ENCODE measurements at places on chromosomes 2 and 18. TPM values are rescaled to one million over a fixed set of nuclear protein-coding genes. Genes with fewer than 3 reads are reported as not detected.

Gene CFC1
- total RNA-seq, result not detected

Gene SAG
- not detected for total RNA-seq

Gene CRYGD
- not detected for total RNA-seq

- no peaks in the 10 kb centered on the region for H3K36me3 ChIP-seq
- peaks cover 50% of the 10 kb centered on the region for H3K4me1 ChIP-seq
- no peak for DNase-seq
- H3K27ac ChIP-seq, result peak overlapping the region; percentile 55
Observed at GRCh38 chr2:39511219-39511604, 74.1 kb upstream of the MAP4K3 start.

Gene TLX2
- not detected for total RNA-seq

Gene EVX2
- not detected for total RNA-seq

GRCh38 chr18:75238100-75238499 lies 27.5 kb downstream of the TSHZ1 start:
- no peak overlapping the region for H3K27ac ChIP-seq
- H3K27me3 ChIP-seq, result no peaks in the 10 kb centered on the region
- DNase-seq, result no peak
- H3K4me3 ChIP-seq, result no peak overlapping the region

DNA sequence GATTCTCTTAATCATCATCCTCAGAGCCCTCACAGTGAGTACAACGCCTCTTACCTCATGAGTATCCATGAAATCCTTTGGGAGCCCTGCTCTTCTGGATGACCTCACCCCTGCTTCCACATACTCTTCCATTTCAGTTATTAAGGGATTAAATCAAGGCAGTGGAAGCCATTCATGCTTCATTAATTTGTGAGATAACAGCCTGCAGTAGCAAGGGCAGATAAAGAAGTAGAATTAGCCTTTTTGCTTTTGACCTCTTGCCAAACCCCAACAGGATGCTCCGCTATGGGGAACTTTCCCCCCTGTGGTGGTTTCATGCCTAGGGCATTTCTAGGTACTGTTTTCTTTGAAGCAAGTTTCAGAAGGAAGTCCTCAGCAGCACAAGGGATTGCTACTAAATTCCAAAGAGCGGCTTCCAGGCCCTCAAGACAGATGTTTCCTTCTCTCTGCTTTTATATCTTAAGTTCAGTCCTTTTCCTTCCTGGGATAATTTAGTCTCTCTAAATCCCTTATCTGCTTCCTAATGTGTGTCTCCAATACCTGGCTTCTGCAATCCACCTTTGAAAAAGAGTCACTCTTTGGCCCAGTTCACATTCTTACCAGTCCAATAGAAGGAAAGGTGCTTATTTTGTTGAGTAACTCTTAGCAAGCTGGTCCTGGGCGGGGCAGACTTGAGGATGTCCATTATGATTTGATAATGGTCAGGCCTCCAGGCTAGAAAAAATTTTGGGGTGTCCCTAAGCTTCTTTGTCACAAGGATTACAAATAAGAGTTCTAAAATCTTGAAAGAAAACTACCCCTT lies 76.9 kb downstream of the MYO1B start:
- no peak overlapping the region for H3K27ac ChIP-seq
- DNase-seq, result no peak
- peaks cover 43% of the 10 kb centered on the region for H3K4me1 ChIP-seq
- H3K36me3 ChIP-seq, result no peaks in the 10 kb centered on the region

- peaks cover 59% of the 10 kb centered on the region for H3K4me1 ChIP-seq
- no peaks in the 10 kb centered on the region for H3K36me3 ChIP-seq
- no peak overlapping the region for H3K4me3 ChIP-seq
- no peaks in the 10 kb centered on the region for H3K27me3 ChIP-seq
- DNase-seq, result no peak
Observed at GRCh38 chr2:98502556-98503335, 58.1 kb downstream of the INPP4A start.

- no peak overlapping the region for H3K4me3 ChIP-seq
- no peak overlapping the region for H3K27ac ChIP-seq
Observed at GRCh38 chr2:242075168-242075567, 205.6 kb downstream of the RTP5 start.

DNA sequence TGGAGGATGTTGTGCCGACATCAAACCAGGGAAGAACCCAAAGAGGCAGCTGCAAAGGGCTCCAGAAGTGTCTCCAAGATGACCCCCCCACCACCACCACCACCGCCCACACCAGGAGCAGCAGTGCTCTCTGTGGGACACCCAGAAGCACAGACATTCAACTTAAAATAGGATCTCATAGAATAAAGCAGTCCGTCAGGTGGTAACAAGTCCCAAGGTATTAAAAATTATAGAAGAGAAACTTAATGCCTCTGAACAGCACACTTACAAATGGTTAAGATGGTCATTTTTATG lies 155.5 kb upstream of the ID2 start:
- no peaks in the 10 kb centered on the region for H3K36me3 ChIP-seq
- H3K4me3 ChIP-seq, result no peak overlapping the region
- no peaks in the 10 kb centered on the region for H3K27me3 ChIP-seq

DNA sequence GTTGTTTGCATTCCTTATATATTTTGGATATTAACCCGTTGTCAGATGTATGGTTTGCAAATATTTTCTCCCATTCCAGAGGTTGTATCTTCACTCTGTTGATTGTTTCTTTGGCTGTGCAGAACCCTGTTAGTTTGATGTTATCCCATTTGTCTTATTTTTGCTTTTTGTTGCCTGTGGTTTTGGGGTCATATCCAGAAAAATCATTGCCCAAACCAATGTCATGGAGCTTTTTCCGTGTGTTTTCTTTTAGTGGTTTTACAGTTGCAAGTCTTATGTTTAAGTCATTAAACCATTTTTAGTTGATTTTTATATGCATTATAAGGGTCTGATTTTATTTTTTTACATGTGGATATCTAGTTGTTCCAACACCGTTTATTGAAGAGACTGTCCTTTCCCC lies 35.8 kb downstream of the PPIG start:
- no peaks in the 10 kb centered on the region for H3K4me1 ChIP-seq
- no peak overlapping the region for H3K4me3 ChIP-seq
- peaks cover 72% of the 10 kb centered on the region for H3K36me3 ChIP-seq
- no peaks in the 10 kb centered on the region for H3K27me3 ChIP-seq
- DNase-seq, result no peak
- H3K27ac ChIP-seq, result no peak overlapping the region

- no peak overlapping the region for H3K27ac ChIP-seq
- H3K36me3 ChIP-seq, result no peaks in the 10 kb centered on the region
- no peaks in the 10 kb centered on the region for H3K27me3 ChIP-seq
- DNase-seq, result no peak
- H3K4me3 ChIP-seq, result no peak overlapping the region
Observed at GRCh38 chr18:13416208-13416607, 197.6 kb downstream of the LDLRAD4 start.

Gene LRRTM1
- not detected for total RNA-seq

DNA sequence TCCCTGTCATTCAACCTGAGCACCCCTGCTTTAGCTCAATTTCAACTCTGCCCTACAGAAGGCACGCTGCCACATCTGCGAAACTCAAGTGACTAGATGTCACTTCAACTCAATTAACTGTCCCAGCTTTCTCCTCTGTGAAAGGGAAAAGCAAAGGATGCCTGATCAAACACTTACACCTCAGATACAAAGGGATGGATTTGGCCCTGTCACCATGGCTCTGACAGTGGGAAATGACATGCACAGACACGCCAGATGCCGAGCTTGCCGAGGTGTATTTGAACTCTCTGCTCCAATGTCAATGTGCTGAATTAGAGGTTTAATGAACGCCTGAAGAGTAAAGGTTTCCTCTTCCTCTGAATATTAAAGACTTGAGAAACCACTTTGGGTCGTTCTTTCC lies 481.1 kb downstream of the CBLN2 start:
- DNase-seq, result no peak
- H3K4me1 ChIP-seq, result no peaks in the 10 kb centered on the region
- no peak overlapping the region for H3K27ac ChIP-seq
- H3K36me3 ChIP-seq, result no peaks in the 10 kb centered on the region
- no peak overlapping the region for H3K4me3 ChIP-seq

GRCh38 chr2:36762764-36763490 lies 66.4 kb downstream of the VIT start:
- no peak overlapping the region for H3K27ac ChIP-seq
- no peaks in the 10 kb centered on the region for H3K36me3 ChIP-seq
- H3K4me3 ChIP-seq, result no peak overlapping the region
- no peak for DNase-seq

Gene DYNAP
- not detected for total RNA-seq

DNA sequence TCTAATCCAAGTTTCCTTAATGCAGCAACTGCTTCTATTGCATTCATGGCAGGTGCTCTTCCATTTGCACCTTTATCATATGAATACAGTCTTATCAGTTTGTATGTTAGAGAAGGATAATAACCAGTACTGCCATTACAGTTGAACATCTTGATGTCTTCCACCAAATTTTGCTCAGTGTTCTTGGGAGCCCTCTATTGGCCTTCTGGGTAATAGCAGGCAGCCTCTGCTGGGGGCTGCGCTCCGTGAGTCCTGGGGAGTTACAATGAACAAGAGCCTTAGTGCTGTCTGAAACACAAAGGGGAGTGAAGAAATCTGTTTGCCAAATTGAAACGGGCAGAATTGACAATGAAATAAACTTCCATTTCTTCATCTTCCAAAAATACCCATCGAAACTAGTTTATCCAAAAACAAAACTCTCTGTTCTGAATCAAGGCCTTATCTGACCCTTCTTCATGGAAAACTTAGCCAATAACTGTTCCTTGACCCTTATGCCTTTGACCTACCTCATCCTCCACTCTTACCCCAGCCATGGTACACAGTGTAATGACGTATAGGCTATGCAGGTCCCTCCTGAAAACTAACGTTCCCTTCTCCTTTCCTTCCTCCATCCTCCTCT lies 79.9 kb downstream of the ALK start:
- H3K27ac ChIP-seq, result no peak overlapping the region
- no peaks in the 10 kb centered on the region for H3K4me1 ChIP-seq
- no peak for DNase-seq
- H3K4me3 ChIP-seq, result no peak overlapping the region
- H3K27me3 ChIP-seq, result no peaks in the 10 kb centered on the region
- H3K36me3 ChIP-seq, result no peaks in the 10 kb centered on the region

Gene SNTG2
- 1.4 TPM for total RNA-seq

Gene REG3G
- total RNA-seq, result not detected

Gene SH3RF3
- total RNA-seq, result 5.7 TPM

DNA sequence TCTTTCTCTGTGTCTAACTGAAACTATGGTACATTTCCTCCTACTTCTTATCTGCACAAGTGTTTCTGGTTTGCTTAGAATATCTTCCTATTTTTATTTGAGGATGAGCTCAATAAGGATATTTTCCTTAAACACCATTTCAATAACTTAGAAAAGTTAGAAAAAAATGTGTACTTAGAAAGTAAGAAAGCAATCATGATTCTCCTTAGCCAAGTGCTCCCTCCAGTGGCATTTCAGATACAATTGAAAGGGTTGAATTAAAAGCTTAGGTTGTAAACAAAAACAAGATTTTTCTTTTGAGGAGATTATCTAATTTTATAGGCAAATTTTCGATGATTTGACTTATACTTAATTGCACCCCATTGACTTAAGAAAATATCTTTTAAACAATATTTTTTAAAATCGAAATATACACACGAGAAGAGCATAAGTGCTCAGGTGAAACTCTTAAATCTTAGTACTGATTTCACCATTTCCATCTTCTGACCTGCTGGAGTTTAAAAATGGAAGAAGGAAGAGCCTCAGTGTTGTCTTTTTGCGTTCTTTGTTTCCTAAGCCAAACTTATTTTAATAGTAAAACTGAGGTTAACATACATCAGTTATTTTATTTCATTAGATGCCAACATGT lies 26.9 kb downstream of the C18orf63 start:
- no peak overlapping the region for H3K27ac ChIP-seq
- no peaks in the 10 kb centered on the region for H3K36me3 ChIP-seq
- H3K4me1 ChIP-seq, result no peaks in the 10 kb centered on the region
- no peaks in the 10 kb centered on the region for H3K27me3 ChIP-seq

- H3K4me1 ChIP-seq, result no peaks in the 10 kb centered on the region
- no peaks in the 10 kb centered on the region for H3K36me3 ChIP-seq
- H3K27ac ChIP-seq, result no peak overlapping the region
- DNase-seq, result no peak
- no peaks in the 10 kb centered on the region for H3K27me3 ChIP-seq
Observed at GRCh38 chr18:22434973-22435608, 17.4 kb upstream of the CTAGE1 start.

GRCh38 chr2:70111752-70112591 lies 24.7 kb downstream of the PCBP1 start:
- no peaks in the 10 kb centered on the region for H3K36me3 ChIP-seq
- no peak overlapping the region for H3K4me3 ChIP-seq
- no peak for DNase-seq
- peak overlapping the region; percentile 56 for H3K27ac ChIP-seq
- H3K4me1 ChIP-seq, result peaks cover 32% of the 10 kb centered on the region

Gene CSRNP3
- total RNA-seq, result 2.3 TPM

Gene PLB1
- 5.5 TPM for total RNA-seq

Gene FAM110C
- total RNA-seq, result 3.6 TPM

DNA sequence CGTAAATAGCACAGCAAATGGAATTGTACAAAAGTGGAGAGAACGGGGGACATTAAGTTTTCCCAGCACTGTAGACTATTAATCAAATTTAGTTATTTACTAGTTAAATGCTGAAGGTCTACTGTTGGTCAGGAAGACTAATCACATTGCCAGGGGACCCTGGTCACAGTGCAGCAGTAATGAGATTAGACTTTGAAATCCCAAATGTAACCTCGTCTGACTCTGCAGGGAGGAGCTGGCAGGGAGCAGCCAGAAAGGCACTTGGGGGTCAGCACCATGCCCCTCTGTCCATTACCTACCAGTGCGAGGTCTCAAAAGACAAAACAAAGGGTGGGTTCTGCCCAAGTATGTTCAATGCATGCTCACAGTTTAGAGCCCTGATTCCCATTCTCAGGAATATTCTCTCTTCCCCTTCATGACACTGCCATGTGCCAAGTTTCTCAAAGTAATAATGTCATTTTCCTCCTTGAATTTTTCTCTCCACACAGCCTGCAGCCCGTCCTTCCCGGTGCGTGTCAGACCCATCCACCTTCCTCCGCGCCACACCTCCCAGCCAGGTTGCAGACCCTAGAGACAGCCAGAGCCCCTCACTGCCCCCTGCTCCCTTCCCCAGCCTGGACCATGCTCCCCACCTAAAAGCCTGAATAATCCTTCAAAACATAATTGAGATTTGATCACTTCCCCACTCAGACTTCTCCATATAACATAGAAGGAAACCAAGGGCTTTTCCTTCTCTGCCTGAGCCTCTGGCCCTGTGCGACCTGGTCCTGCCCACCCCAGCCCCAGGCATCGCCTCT lies 52.5 kb downstream of the TMEM18 start:
- no peaks in the 10 kb centered on the region for H3K27me3 ChIP-seq
- H3K4me3 ChIP-seq, result no peak overlapping the region
- no peaks in the 10 kb centered on the region for H3K36me3 ChIP-seq
- DNase-seq, result no peak
- no peak overlapping the region for H3K27ac ChIP-seq
- no peaks in the 10 kb centered on the region for H3K4me1 ChIP-seq

- H3K36me3 ChIP-seq, result peaks cover 3% of the 10 kb centered on the region
- H3K27ac ChIP-seq, result peak overlapping the region; percentile 95
- H3K4me1 ChIP-seq, result peaks cover 30% of the 10 kb centered on the region
- no peaks in the 10 kb centered on the region for H3K27me3 ChIP-seq
- peak overlapping the region; percentile 93 for H3K4me3 ChIP-seq
- no peak for DNase-seq
Observed at GRCh38 chr2:197515315-197515738, 539 bp upstream of the MOB4 start.

Measured in lower lobe of right lung (tissue), 2 donors.